HT1080 (cell line): ENCODE measurements at places on chromosomes 16 and 17.

DNA sequence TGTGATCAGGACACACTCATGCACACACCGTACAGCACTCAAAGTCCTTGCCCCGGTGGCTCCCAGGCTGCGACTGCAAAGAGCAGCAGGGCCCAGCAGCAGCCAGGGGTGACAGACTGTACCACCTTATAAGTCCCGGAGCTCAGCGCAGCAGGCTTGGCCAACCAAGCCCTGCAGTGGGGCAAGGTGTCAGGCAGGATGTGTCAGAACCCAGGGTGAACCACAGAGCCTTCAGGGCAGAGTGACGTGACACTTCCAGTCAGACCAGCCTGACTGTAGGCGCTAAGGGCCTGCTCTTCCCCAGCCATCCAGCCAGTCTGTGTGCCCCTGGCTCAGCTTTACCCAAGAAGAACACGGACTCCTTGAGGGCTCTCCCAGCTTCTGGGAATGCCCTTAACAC, 204.1 kb downstream of the COPRS start:
- DNase-seq = peak; percentile 51

- DNase-seq = peak; percentile 58
These were observed 25.8 kb downstream of the SRCIN1 start for GRCh38 chr17:38579934-38580333.

DNA sequence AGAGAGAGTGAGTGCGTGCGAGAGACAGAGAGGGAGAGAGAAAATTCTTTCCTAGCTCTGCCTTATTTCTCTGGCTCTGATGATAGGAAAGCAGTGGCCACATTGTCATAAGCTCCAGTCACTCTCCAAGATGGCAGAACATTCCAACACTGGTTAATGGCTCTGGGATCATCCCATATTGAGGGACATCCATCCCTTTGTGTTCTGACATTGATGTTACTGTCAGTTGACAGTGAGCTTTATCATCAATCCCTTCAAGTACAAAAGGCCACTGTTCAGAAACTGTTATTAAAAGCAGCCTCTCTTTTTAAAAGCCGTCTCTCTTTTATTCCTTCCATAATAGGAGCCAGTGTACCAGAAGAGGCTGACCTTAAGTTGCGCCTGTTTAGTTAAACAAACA, 1084.9 kb upstream of the RBFOX1 start:
- no peak for DNase-seq

DNA sequence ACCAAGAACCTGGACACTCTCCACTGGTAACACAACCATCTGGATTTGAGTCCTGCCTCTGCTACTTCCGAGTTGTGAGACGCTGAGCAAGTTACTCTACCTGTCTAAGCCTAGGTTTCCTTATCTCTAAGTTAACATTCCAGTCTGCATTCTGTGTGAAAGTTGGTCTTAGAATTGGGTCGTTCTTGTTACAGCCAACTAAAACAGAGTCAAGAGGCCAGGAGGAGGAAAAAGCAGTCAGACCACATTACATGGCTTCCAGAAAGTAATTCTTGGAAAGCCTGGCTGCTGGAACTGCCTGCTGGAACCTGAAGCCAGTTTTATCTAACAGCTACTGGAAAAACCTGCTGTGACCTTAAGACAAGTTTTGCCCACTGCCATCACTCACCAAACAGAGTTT, 38.4 kb upstream of the XYLT1 start:
- no peak for DNase-seq

DNA sequence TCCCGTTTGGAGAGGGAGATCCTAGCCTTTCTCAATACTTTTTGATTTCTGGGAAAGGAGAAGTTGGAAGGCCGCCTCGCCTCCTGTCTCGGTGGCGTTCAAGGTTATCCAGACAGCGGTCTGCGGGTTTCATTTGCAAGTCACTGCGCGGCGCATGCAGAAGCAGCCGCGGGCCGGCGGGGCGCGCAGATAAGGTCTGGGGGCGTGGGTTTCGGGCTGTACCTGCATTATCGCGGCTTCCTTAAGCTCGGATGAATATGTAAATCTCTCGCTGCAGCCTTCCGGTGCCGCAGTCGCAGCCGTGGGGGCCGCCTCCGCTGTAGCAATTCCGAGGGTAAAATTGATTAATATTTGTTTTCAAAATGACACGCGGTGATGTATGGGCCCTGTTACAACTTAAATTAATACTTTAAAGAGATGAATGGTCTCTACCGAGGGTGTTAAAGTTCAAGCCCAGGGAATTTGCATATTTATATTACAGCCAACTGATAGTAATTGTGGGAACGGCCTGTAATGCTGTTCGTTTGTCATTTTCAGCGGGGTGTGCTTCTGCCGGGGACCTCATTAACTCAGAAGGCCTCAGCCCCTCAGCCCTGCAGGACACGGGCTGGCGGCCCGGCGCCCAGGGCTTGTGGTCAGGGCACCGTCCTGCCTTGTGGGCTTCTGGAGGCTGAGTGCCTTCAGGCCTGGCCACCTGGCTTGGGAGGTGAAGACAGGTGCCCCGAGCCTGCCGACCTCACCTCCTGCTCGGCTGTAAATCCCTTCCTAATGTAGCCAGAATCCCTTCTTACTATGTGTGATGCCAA, 99.4 kb downstream of the CYLD start:
- no peak for DNase-seq

DNA sequence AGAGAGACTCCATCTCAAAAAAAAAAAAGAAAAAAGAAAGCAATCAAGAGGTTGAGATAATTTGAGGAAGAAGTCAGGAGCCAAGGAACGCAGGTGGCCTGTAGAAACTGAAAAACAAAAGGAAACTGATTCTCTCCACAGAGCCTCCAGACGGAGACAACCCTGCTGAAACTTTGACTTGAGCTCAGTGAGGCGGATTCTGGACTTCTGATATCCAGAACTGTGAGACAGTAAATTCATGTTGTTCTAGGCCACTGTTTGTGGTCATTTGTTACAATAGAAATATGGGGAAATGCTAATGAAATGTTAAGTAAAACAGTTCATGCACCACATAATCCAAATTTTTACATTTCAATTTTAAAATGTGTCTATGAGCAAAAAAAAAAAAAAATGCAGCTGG, 5.2 kb downstream of the MBTPS1 start:
- no peak for DNase-seq

- peak; percentile 94 for DNase-seq
These were observed 11.0 kb upstream of the CBFB start for GRCh38 chr16:67017810-67018488.

DNA sequence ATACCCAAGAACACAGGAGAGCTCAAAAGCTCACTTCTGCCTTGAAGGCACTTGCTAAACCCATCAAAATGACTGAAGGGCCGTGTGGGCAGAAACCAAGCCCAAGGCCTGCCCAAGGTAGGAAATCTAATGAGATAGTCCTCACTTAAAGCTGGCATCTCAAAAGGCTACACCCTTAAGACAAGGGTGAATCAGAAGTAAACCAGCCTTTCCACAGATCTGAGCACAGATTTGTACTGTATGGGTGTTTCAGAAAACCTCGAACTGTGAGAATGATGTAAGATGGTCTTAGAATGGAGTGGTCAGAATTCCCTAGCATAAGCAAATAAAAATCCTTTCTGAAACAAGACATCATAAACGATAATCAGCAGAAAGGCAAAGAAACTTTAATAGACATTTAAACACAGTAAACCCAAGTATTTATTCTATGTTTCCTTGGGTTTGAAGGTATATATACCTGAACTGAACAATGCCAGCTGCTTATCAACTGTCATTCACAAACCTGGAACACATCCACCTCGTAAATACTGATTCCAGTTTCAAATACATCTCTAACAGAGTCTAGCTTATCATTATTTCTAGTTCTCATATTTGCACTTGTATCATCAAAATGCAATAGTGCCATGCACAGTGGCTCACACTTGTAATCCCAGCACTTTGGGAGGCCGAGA, 37.8 kb downstream of the GLG1 start:
- DNase-seq = no peak

- no peak for DNase-seq
These were observed 1.1 kb upstream of the FAM20A start for GRCh38 chr17:68602289-68602688.

- DNase-seq = no peak
These were observed 3.3 kb downstream of the SRCIN1 start for GRCh38 chr17:38602453-38602852.

DNA sequence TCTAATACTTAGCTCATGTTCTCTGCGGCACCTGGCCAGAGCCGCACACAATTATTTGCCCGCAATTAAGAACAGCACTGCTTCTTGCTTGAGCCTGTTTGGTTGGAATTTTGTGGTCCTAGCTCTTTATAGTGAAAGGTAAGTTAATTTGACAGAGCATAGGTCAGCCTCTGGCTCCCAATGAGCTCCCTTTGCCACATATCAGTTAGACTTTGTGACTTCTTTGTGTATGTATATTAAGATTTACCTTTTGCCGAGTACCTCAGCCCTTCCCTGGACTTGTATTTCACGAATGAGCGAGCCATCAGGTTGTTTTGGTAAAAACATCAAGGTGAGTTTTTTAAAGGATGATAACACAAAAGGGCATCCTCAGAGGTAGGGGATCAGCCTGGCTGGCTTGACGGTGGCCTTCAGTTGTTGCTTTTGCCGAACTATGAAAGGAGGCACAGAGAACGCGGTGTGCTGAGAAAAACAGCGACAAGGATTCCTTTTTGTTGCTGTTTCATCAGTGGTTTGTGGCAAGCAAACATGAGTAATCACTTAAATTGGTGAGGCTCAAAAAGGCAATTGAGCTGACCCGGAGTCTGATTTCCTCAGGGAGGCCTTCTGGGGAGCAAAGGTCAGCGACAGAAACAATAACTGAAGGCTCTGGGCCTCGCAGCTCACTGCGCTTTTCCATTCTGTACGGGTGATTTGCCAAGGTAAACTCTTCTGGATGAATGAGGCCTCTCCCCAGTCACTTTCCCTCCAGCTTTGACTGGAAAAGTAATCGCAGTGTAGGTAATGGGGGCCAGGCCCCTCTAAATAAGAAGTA, 163.6 kb downstream of the HS3ST3A1 start:
- DNase-seq = peak; percentile 15

DNA sequence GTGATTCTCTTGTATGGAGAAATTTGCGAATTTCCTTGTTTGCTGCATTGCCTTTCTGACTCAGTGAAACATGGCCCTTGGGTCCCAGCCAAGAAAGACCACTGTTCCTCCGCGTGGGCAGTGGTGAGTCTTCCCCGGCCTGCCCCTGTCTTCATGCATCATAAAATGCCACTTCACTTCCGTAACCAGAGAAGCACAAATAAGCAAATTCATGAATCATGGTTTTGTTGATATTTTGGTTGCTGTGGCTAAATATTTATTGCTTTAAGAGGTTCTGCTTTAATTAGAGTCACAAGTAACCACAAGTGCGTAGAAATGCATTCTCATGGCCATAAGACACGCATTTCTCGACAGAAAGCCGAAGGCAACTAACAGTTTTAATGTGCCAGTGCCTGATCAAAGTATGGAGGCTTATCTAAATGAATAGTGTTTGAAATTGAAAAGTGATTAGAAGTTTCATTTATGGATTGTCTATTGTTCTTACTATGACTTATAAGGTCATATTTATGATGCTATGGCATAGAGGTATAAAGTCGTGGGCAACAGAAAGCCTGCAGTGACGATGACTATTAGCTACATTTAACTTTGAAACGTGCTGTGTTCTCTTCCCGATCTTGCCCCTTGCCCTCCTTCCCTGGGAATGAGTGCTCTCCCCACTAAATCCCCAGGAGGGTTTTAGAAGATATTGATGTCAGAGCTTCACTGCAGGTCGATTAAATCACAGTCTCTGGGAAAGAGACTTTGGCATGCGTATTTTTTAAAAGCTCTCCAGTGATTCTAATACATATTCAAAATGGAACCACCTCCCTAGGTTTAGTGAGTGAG, 76.0 kb downstream of the WIPI1 start:
- DNase-seq = peak; percentile 54

- no peak for DNase-seq
These were observed 24.7 kb upstream of the ZNF469 start for GRCh38 chr16:88358023-88358420.

DNA sequence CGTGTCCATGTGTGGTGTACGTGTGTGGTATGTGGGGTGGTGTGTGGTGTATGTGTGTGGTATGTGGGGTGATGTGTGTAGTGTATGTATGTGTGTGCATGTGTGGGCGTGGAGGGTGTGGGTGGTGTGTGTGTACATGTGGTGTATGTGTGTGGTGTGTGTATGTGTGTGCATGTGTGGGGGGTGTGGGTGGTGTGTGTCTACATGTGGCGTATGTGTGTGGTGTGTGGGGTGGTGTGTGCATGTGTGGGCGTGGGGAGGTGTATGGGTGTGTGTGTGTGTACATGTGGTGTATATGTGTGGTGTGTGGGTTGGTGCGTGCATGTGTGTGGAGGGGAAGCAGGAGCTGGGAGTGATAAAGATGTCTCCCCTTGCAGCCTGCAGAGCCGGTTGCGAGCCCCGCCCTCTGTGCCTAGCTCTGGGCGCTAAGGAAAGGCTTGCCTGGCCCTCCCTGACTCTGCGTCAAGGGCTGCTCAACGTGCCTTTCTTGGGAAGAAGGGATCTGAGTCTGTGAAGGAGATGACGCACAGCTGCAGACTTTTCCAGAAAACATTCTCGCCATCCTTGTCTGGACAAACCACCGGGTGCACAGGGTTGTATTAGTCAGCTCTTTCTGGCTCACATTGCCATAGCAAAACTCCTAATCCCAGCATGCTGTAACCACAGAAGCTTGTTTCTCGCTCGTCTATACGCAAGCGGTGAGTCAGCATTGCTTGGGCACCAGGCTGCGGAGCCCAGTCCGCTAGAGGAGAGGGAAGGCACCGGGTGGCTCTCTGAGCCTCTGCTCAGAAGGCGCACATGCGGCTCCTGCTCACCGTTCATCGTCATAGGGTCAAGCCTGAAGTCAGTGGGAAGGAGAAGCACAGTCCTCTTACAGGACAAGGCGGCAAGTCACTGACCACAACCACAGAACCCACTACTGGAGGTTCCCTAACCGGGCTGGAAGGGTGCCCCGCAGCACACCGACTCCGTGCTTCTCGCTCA, 2.0 kb upstream of the CD300H start:
- DNase-seq = peak; percentile 98

DNA sequence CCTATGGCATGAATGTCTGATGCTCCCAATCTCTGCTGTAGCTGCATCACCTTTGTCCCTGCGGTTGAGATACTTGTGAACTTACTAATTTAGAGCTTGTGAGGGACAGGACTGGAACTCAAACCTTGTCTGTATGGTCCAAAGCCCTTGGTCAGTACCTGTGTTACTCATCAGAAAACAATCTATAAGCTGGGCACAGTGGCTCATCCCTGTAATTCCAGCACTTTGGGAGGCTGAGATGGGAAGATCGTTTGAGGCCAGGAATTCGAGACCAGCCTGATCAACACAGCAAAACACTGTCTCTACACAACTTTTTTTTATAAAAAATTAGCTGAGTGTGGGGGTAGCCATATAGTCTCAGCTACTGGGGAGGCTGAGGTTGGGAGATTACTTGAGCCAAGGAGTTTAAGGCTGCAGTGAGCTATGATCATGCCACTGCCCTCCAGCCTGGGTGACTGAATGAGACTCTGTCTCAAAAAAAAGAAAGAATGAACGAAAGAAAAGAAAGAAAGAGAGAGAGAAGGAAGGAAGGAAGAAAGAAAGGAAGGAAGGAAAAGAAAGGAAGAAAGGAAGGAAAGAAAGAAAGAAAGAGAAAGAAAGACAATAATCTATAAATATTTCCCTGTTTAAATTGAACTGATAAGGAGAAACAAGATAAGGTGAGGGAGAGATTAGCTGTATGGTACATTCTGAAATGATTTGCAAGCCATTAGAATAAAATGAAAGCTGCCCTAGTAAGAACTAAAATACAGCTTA, 31.7 kb upstream of the MYH10 start:
- DNase-seq = no peak

GRCh38 chr16:56795011-56795410, 65.1 kb downstream of the NUP93 start:
- no peak for DNase-seq
